ENCODE measurements at places on chromosomes 1 and 21.

DNA sequence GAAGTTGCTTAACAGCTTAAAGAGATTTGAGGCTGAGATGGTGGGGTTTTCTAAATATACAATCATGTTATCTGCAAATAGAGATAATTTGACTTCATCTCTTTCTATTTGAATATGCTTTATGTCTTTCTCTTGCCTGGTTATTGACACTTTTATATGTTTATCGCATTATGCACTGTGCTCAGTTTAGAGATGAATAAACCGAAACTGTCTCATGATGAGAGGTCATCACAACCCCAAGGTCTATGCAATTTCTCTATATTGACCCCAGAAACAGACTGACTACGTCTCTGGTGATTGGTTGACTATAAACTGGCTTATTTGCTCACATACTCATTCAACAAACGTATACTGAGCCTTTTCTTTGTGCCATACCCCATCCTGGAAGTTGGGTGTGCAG is 117.9 kb upstream of the NRIP1 start:
- DNase-seq, result no peak

DNA sequence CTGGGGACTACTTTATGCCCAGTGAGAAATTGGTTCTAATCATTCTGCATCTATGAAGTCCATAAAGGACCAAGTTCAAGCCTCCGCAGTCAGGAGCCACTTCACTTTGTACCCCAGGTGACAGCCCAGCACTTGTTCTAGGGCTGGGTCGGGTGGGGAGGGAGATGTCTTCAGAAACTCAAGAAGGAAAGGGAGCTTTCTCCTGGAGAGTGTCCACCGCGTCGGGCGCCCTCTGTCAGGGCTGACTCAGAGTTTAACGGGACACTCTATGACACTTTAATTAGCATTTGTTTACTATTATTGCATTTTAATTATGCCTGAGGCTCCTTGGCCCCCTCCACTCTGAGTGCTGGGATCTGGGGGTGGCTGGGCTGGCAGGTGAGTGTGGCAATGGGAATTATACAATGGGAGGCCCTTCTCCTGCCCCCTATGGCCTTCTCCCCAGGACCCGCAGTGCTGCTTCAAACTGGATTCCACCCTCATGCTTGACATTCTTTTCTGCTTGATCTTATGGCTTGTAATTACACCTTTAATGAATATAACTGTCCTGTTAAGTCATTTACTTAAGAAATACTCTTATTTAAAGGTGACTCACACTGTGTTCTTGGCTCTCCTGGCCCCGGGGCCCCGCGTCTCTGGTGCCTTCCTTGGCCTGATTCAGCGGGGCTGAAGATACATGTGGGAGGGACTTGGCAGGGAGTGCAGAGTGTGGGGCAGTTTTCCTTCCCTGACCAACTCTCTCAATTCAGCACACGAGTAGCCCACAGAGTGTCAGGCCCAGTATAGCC is 136.6 kb downstream of the PLXNA2 start:
- no peak for DNase-seq

GRCh38 chr1:181250038-181250437 is 161.5 kb downstream of the IER5 start:
- no peak for DNase-seq

- DNase-seq, result no peak
Measured at GRCh38 chr1:50492142-50492541, 68.9 kb upstream of the DMRTA2 start.

DNA sequence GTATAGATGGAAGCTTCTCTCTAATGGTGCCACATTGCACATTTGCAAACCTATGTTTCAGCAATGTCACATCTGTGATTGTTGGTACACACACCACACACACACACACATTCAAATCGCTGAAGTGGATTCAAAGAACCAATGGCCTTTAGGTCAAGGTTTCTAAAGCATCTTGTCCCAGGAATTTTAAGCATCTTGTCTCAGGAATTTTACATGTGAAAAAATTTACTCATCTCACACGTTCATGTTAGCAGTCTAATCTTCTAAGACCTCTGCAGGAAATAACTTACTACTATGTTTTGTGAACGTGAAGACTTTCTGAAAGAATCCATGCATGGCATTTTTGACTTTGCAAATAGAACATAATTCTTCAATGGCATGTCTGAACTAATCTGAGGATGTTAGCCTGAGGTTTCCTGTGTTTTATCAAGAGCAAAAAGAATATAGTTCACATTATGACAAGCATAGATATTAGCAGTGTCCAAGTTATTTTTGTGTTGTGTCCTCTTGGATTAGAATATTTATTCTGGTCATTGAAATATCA is 125.1 kb downstream of the CYYR1 start:
- DNase-seq, result no peak

DNA sequence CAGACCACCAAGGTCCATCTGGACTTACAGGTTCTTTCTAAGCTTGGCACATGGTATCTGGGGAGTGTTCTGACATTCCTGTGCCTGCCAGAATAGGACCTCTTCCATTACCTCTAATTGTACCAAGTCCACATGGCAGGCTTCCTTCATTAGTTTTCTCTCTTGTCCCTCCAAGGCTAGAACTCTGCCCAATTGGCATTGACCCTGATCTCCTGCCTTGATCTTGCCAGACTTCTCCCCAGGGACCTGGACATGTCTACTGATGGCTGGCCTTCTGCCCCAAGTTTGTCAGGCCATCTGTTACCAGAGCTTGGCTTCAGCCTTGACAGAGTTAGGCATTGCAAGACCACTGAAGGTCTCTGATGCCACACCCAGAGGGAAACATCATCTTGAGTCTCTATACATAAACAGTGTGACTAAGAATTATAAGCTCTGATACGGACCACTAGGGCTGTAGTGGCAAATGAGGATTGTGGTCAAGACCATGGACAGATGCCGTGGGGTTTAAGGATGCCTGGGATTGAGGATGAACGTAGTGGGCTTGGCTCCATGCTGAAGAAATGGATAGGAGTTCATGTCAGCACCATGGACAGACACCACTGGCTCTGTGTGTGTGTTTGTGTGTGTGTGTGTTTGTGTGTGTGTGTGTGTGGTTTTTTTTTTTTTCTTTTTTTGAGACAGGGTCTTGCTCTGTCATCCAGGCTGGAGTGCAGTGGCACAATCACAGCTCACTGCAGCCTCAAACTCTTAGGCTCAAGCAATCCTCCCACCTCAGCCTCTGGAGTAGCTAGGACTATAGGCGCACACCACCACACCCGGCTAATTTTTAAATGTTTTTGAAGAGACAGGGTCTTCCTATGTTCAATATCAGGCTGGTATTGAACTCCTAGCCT is 19.5 kb upstream of the PSMB2 start:
- no peak for DNase-seq

DNA sequence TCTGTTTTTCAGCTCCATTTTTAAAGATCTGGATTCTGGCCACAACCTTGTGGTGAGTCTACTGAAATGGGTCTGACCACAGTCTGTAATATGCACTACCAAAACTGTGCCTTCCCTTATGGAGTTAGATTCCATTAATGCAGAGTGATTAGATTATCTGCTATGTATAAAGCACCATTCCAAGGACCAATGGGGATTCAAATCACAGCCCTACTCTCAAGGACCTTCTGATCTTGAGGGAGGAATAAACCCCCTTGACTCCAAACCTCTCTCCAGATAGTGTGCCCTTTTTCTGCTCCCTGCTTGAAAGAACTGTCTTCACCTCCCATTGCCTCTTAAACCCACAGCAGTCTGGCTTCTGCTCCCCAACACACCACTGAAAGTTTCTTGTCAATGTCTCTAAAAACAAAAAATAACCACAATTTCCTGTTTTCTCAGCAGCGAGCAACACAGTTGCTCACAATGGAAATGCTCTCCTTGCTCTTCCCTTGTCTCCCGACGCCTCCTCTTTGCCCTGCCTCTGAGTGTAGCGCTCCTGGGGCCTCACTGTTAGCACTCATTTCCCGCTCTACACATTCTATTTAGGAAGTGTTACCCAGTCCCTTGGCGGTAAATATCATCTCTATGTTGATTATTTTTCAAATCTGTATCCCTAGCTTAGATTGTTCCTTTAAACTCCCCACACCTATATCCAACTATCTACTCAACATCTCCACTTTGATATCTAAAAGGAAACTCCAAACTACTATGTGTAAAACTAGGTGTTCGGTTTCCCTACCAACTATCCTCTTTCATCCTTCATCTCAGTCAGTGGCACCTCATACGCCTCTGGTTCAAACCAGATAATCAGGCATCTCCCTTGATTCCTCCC is 13.6 kb downstream of the PCNX2 start:
- peak; percentile 32 for DNase-seq

GRCh38 chr1:195831789-195832188 is 776.5 kb downstream of the KCNT2 start:
- no peak for DNase-seq
